ENCODE measurements at places on chromosomes 5 and 9.
A peak's percentile ranks its signal among the peaks of the same experiment; 100 is the strongest.

DNA sequence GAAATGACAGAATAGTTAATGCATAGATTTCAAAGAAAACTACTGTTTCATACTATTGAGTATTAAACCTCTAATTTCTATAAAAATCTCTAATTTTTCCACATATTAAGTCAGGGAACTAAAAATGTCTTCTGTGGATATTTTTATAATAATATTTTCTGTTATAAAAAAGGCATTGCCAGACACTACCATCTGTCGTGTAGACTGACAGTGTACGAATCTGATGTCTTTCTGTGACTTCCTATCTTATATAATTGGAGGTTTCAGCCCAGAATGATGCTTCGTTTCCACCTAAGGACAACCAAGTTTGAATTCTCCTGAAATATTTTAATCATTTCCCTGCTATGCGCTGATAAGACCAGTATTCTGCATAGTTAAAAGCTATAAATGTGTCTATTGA is 456.6 kb upstream of the ARRDC3 start:
- DNase-seq = no peak

GRCh38 chr5:32559921-32560320 is 25.4 kb upstream of the SUB1 start:
- DNase-seq = no peak

DNA sequence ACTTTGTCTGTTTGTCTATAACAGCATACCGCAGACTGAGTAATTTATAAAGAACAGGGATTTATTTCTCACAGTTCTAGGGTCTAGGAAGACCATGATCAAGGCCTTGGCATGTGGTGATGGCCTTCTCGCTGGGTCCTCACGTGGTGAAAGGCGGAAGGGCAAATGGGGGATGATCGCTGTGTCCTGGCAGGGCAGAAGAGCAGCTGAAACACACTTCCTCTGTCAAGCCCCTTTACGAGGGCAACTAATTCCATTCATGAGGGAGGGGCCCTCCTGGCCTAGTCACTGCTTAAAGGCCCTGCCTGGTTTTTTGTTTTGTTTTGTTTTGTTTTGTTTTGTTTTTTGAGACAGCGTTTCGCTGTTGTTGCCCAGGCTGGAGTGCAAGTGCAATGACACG is 41.9 kb upstream of the UBTD2 start:
- no peak for DNase-seq

- DNase-seq = peak; percentile 72
Observed at GRCh38 chr9:137286975-137287383, 9.5 kb downstream of the TOR4A start.

DNA sequence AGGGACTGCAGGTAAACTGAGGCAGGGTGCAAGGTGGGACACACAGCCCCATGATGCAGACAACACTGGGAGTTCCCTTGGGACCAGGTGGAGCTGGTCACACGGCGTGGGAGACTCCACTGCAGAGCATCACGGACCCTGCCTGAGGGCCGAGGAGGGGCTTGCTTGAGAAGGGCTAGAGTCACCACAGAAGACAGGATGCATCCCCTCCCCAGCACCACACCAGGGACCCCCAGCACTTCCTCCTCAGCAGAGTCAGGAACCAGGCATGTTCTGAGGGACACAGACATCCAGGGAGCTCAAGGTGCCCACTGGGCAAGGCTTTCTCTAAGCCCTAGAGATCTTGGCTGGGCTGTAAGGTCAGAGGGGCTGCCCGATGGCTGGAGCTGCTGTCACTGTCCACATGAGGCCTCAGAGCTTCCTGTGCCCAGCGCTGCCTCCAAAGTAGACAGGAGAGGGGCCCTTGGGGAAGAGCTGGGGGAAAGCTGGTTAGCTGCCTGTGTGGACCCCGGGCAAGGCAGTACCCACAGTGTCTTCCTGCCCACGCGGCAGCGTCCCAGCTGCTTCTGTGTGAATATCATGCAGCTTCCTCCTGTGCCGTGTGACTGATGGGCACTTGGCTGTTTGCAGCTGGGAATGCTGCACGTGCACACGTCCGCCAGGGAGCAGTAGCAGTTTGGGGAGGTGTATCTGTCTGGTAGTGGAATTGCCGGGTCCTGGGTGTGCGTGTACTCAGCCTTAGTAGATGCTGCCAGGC is 176.6 kb downstream of the CACNA1B start:
- no peak for DNase-seq

GRCh38 chr5:128687930-128688329 is 149.9 kb upstream of the FBN2 start:
- no peak for DNase-seq

DNA sequence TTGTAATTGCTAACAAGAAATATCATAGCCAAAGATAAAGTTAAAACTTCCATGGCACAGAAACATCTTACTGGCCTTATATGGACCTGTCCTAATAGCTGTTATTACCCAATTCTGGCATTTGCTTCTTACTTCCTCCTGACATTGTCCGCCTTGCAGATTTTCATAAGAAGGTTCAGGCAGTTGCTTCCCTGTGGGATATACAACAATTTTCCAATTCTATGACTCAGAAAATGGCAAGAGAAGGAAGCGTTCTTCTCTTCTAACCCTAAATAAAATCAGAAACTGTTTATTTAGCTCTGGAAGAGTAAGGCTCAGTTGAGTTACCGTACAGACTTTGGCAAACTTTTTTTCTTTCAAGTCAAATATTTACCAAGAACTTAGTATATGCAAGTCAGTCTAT is 1.7 kb downstream of the PRKAA1 start:
- DNase-seq = no peak

- DNase-seq = no peak
Observed at GRCh38 chr9:120628207-120628924, 48.4 kb upstream of the CDK5RAP2 start.

- no peak for DNase-seq
Observed at GRCh38 chr5:95403996-95404395, 12.8 kb downstream of the FAM81B start.

GRCh38 chr9:123957731-123958130 is 27.8 kb upstream of the DENND1A start:
- DNase-seq = no peak

DNA sequence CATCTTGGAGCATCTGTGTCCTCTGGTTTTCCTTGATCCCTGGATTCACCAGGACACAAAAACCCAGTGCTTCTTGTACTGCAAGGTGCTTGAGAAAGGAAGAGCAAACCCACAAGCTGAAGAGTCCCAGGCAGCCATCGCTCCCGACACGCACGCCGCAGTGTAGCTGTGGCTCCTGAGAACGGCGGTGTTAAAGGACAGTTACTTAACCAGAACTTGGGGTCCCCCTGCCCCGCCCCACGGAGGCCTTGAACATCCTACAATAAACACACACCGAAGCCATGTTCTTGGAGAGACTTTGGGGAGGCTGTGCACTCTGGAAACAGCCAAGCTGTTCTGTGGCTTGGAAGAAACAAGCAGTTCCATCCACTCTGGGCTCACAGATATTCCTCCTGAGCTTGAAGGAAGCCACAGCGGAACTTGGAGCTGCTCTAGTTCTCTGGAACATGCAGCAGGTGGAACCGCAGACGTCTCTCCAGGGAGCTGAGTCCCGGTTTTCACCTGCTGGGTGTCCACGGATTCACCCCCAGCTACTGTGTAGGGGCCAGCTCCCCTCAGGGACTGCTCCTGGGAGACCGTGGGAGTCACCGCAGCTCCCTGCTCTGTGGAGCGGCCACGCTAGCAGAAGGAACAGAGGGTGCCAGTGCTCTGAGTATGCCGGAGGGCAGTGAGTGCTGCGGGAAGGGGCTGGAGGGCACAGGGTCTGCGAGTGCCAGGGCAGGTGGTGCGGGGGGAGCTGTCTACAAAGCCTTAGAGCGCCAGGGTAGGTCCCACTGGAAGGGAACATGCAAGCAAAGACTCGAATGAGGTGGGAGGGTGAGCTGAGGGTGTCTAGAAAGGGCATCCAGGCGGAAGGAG is 107.3 kb downstream of the ADAMTS2 start:
- DNase-seq = no peak

DNA sequence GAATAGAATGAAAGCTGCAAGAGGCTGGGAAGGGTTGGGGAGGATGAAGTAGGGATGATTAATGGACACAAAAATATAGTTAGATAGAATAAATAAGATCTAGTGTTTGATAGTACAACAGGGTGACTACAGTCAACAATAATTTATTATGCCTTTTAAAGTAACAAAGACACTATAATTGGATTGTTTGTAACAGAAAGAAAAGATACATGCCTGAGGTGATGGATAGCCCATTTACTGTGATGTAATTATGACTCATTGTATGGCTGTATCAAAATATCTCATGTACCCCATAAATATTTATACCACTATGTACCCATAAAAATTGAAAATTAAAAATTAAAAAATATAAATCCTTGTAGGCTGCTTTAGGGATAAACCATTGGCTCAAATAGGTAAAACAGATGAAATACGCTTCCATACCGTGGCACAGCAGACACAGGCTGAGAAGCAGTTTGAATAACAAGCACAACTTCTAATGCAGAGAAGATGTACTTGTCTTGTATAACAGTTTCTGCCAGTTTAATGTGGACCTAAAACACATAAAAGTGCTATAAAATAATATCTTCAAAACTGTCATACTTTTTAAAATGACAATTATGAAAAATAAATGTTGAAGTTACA is 34.9 kb downstream of the APBA1 start:
- no peak for DNase-seq

GRCh38 chr5:12652201-12652600 is 748.0 kb upstream of the CTNND2 start:
- no peak for DNase-seq

GRCh38 chr9:80635065-80635464 is 1054.3 kb downstream of the TLE1 start:
- no peak for DNase-seq
